ENCODE measurements at places on chromosomes 6 and 20.

- DNase-seq = no peak
Measured at GRCh38 chr20:63562461-63563224, 8.7 kb downstream of the FNDC11 start.

DNA sequence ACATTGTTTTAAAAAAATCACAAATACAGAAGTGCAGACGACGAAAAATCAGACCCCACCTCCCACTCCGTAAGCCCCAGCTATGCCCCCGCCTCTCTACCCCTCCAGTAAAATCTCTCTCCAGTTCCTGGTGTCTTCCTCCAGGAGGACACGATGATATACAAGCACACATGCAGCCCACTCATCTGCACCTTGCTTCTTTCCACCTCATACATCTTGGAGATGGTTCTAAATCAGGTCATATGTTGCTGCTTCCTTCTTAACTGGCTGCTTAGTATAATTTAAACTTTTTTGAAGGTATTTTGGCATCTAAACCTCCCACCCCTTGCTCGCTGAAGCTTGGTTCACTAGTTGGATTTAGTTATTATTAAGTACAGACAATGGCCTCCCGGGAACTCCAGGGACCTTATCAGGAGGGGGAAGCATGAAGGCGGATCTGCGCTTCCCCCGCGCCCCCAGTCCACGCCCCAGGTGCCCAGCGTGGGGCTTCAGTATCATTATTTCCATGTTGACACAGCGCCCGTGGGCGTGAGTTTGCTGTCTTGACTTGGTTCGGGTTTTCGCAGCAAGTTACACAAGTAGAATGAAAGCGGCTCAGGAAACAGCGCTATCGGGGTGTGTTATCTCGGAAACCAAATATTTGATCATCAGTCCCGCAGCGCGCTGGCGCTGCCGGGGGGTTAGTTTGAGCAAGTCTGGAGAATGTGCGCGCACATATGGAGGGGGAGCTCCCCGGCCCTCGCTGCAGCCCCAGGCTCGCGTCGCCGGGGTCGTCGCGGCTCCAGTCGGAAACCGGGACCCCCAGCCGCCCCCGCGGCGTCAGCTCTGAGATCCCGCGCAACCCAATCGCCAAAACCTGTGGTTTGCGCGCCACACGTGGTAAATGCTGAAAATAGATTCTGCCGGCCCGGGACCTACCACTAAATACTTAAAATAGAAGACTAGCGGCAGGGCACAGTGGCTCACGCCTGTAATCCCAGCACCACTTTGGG lies 2.3 kb downstream of the BMP7 start:
- DNase-seq = no peak

- no peak for DNase-seq
Measured at GRCh38 chr6:135972150-135972549, 120.6 kb downstream of the PDE7B start.

DNA sequence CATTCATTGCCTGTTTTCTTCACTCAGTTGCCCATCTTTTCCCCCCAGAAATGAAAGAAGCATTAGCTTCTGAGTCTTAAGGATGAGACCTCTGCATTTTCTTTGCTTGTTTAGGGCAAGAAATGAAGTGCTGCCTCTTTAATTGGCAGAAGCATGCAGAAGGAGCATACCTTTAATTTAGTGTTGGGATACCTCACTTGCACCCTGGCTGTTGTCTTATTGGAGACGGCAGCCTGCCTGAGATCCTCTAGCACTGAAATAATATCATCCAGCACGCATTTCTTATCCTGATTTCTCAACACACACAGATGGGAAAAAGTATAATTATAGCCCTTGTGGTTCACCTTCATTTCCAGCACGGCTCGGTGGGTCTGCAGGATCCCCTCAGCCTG lies 43.1 kb downstream of the PTCHD4 start:
- DNase-seq = no peak

GRCh38 chr20:33388268-33388667 lies 13.1 kb downstream of the CDK5RAP1 start:
- no peak for DNase-seq

DNA sequence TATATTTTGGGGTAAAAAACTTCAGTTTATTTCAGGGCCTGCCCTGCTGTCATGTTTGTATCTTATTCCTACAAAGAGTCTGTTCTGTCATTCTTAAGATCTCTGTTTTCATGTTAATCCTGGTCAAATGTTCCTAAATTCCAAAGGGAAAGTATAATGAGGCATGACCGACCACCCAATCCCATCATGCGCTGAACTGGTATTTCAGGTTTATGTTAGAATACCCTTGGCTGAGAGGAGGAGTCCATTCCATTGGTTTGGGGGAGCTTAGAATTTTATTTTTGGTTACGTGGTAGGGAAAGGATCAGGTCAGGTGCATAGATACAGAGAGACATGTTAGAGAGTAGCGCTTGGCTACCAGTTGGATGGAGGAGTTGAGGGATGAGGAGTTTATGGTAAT lies 25.7 kb downstream of the CFAP61 start:
- no peak for DNase-seq

GRCh38 chr6:114108119-114109002 lies 137.4 kb upstream of the HDAC2 start:
- DNase-seq = no peak

DNA sequence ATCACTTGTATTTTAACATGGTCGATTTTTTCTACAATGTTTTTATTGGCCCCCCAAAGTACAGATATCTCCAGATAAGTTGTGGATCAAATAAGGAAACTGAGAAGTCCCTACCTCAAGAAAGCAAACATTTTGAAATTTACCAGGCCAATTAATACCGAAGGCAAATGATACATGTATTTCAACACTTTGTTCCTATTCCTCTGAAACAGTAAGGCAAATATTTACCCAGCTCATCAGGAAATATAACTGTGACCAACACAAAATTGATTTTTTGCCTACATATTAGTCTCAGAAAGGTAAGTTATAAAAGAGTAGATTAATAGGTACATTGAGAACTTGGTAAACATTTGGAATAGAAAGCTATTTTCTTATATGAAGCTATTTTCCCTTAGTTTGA lies 51.3 kb upstream of the ADGRF5 start:
- DNase-seq = no peak

DNA sequence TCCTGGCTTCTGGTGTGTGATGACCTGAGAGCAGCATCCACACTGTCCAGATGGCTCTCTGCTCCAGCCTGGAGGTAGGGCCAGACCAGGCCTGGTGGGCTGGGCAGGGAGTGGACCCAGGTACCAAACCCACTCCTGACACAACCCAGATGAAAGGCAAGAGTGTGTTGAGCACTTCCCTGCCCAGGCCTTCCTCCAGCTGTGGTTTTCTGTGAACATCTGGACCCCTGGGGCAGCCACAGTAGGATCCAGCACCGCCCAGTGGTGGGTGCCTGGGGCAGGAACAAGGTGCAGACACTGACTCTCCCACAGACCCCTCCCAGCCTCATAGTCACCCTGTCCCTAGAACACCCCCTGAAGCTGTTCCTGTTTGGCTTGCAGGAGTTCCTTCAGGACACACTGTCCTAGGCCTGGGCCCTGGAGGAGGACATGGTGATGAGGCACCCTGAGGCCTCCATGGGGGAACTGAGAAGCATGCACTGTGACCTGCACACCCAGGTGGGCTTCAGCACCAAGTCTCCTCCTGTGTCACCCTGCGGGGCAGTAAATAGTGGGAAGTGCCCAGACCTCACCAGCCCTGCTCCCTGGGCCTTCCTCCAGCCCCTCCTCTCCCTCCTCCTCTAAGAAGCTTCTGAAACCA lies 28.7 kb downstream of the UBD start:
- DNase-seq = no peak

DNA sequence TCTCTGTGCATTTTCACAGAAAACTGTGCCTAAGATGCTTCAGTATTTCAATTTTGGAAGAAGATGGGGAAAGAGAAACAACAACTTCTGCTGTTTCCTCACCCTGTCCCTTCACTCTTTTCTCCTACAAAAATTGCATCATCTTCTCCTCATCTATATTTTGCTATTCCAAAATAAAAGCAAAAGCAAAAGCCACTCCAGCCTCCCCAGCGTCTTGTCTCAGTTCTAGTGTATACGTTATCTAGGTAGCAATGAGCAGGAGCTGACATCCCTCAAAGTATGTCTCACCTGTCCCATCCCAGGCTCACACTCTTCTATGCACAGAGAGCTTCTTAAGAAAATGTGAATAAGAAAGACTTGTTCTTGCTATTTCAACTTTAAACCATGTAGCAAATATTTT lies 163.8 kb upstream of the TAB2 start:
- DNase-seq = no peak

GRCh38 chr20:33016581-33017109 lies 9.1 kb downstream of the BPIFB2 start:
- no peak for DNase-seq

DNA sequence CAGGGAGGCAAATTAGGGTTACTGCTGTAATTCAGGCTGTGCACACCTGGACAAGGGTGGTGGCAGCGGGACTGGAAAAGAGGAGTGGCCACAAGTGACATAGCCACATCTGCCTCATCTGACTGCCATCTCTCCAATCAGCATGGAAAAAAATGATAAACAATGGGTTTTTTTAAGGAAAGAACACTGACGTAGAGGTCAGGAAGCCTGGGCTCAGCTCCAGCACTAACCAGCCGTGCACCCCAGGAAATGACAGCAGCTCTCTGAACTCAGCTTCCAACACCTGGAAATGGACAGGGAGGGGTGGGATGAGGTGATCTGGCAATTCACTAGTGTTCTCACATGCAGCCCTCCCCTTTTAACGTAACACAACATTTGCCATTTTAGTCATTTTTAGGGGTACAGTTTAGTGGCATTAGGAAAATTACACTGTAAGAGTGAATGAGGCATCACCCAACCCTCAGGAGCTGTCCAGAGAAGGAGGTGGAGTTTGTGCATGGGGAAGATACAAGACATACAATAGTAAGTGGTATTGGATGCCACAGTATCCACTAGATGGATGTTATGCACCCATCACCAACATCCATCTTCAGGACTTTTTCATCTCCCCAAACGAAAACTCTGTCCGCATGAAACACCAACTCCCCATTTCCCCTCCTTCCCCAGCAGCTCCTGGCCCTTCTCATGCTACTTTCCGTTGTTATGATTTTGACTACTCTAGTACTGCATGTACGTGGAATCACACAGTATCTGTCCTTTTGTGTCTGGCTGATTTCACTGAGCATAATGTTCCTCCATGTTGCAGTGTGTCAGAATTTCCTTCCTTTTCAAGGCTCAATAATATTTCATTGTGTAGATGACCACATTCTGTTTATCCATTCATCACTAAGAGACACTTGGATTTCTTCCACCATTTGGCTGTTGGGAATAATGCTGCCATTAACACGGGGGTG lies 215.5 kb upstream of the ECI2 start:
- no peak for DNase-seq

GRCh38 chr20:25643716-25644115 lies 19.9 kb upstream of the NANP start:
- no peak for DNase-seq

GRCh38 chr20:8901237-8902025 lies 167.5 kb upstream of the PLCB4 start:
- DNase-seq = no peak

GRCh38 chr20:62685781-62686555 lies 22.7 kb upstream of the NTSR1 start:
- DNase-seq = no peak

DNA sequence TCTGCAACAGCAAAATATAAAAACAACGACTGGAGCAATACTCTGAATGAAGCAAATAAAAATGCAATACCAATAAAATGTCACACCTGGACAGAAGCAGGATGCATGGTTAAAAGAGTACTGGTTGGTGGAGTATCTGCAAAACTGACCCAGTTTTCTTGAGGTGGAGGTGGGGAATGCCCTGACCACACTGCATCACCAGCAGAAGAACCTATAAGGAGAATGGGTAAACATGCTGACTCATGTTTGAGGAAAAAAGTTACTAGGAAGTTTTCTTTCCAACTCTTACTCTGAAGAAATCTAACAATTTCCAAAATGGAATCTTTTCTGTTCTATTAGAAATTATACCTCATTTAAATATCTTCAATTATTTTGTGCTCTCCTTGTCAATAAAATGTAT lies 43.6 kb downstream of the REPS1 start:
- DNase-seq = no peak

DNA sequence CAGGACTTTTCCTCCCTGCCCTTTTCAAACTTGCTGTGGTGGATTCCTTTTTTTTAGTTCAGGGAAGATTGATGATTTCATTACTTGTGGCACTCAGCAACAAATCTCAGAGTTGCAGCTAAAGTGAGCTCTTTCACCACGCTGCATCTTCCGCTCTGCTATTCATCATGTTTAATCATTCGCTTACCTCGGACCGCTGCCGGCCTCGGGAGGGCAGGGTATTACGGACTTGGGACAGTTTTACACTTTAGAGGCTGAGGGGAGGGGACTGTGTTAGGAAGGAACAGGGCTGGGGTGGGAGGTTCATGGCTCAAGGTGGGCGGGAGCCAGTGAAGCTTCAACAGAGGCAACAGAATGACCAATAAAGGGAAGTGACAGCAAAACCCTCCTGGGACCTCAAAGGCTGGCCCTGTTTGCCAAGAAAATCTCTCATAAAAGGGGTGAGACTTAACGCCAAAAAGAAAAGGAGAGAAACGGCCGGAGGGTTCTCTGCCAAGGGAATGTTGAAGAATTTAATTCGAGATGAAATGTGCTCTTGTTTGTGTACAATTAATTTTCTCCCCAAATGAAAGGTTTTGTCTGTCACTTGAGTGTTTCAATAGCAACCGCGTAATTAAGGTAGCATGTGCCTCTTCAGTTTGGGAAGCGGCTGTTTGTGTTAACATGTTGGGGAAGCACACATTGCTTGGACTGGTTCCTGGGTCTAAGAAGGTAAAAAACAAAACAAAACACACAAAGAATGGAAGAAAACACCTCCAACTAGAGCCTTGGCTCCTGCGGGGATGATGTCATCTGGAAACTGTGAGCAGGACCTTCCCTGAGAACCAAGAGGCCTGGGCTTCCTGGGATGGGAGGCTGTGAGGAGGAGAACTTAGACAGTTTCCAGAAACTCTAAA lies 72.5 kb upstream of the SULF2 start:
- no peak for DNase-seq

GRCh38 chr6:17583811-17584210 lies 16.3 kb upstream of the FAM8A1 start:
- DNase-seq = no peak

- DNase-seq = no peak
Measured at GRCh38 chr6:158648682-158649131, 1.1 kb upstream of the SYTL3 start.

DNA sequence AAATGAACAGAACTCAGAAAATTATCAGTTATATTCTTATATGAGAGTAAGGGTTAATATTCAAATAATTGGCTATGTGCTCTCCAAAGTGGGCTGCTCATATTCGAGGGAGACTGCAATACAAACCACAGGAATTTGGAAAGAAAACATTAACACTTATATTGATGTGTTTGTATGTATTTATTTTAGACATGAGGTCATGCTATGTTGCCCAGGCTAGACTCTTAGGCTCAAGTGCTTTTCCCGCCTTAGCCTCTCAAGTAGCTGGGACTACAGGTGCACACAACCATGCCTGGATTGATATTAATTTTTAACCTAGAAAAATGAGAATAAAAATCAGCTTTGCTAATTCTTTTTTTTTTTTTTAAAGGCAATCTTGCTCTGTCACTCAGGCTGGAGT lies 35.0 kb downstream of the BTBD9 start:
- no peak for DNase-seq

GRCh38 chr6:87391334-87391733 lies 16.4 kb upstream of the CFAP206 start:
- no peak for DNase-seq
